ENCODE measurements at places on chromosomes 5 and 9. TPM values are rescaled to one million over a fixed set of nuclear protein-coding genes. Genes with fewer than 3 reads are reported as not detected.

GRCh38 chr5:24477958-24478357 lies 166.8 kb downstream of the CDH10 start:
- DNase-seq: no peak
- no peaks in the 10 kb centered on the region for H3K4me1 ChIP-seq
- no peak overlapping the region for H3K27ac ChIP-seq

- H3K4me1 ChIP-seq: peaks cover 11% of the 10 kb centered on the region
- H3K27ac ChIP-seq: peak overlapping the region; percentile 77
- no peak overlapping the region for H3K4me3 ChIP-seq
- DNase-seq: no peak
- H3K36me3 ChIP-seq: peaks cover 14% of the 10 kb centered on the region
These were observed 27.0 kb downstream of the SKP1 start for GRCh38 chr5:134149571-134150303.

Gene BTNL3
- total RNA-seq: not detected

Gene LIFR
- 33.4 TPM for total RNA-seq

GRCh38 chr9:127096208-127096607 lies 26.2 kb downstream of the ANGPTL2 start:
- H3K27ac ChIP-seq: no peak overlapping the region
- no peaks in the 10 kb centered on the region for H3K36me3 ChIP-seq
- H3K27me3 ChIP-seq: no peaks in the 10 kb centered on the region
- DNase-seq: no peak
- no peaks in the 10 kb centered on the region for H3K4me1 ChIP-seq
- no peak overlapping the region for H3K4me3 ChIP-seq

Gene CBY3
- not detected for total RNA-seq

Gene TMED9
- 161 TPM for total RNA-seq

Gene CNTNAP3
- 1.6 TPM for total RNA-seq

DNA sequence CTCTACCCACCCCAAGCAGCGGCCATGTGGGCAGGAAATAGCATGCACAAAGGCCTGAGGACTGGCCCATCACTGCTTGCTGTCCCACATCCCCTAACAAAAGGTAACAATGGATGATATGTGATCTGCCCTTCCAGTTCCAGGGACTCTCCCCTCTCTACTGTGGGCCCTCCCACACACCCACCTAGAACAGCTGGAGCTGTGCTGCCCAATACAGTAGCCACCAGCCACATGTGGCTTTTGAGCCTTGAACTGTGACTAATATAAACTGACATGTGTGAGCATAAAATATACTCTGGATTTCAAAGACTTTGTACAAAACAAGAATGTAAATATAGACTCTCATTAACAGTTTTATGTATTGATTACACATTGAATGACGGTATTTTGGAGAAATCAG lies 78.1 kb downstream of the C5orf15 start:
- H3K4me3 ChIP-seq: no peak overlapping the region
- no peaks in the 10 kb centered on the region for H3K36me3 ChIP-seq
- peaks cover 2% of the 10 kb centered on the region for H3K4me1 ChIP-seq
- H3K27me3 ChIP-seq: peaks cover 20% of the 10 kb centered on the region

Gene FPGS
- total RNA-seq: 78.4 TPM

GRCh38 chr5:124206540-124206939 lies 539.9 kb downstream of the ZNF608 start:
- DNase-seq: no peak
- no peak overlapping the region for H3K4me3 ChIP-seq
- H3K27ac ChIP-seq: no peak overlapping the region
- peaks cover 15% of the 10 kb centered on the region for H3K36me3 ChIP-seq
- no peaks in the 10 kb centered on the region for H3K27me3 ChIP-seq
- H3K4me1 ChIP-seq: peaks cover 6% of the 10 kb centered on the region

DNA sequence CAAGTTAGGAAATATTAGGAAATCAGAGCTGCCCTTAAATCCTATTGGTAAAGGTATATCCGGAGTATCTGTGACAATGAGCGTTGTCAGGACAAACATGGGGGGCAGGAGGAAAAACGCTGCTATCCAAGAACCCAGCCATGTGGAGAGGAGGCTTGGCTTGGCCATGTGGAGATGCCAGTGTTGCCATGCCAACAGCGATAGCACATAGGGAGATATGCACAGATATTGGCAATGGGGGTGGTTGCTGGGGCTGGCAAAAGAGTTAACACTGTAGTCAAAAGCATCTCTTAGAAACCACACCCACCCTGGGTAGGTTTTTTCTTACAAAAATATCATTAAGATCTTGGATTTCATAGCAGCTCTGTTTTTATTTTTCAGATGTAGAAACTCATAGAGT lies 106.4 kb upstream of the ASTN2 start:
- peaks cover 5% of the 10 kb centered on the region for H3K27me3 ChIP-seq
- H3K4me3 ChIP-seq: no peak overlapping the region
- no peak overlapping the region for H3K27ac ChIP-seq
- no peaks in the 10 kb centered on the region for H3K36me3 ChIP-seq
- no peak for DNase-seq
- peaks cover 9% of the 10 kb centered on the region for H3K4me1 ChIP-seq

GRCh38 chr5:80116465-80116864 lies 81.3 kb downstream of the THBS4 start:
- H3K36me3 ChIP-seq: peaks cover 24% of the 10 kb centered on the region
- peak overlapping the region; percentile 80 for H3K27ac ChIP-seq
- H3K4me3 ChIP-seq: no peak overlapping the region
- H3K4me1 ChIP-seq: peaks cover 32% of the 10 kb centered on the region
- no peaks in the 10 kb centered on the region for H3K27me3 ChIP-seq

Gene NPDC1
- 73.2 TPM for total RNA-seq

- DNase-seq: no peak
- H3K4me1 ChIP-seq: no peaks in the 10 kb centered on the region
- H3K36me3 ChIP-seq: no peaks in the 10 kb centered on the region
- no peaks in the 10 kb centered on the region for H3K27me3 ChIP-seq
These were observed 8.5 kb downstream of the HCN1 start for GRCh38 chr5:45687701-45688100.

DNA sequence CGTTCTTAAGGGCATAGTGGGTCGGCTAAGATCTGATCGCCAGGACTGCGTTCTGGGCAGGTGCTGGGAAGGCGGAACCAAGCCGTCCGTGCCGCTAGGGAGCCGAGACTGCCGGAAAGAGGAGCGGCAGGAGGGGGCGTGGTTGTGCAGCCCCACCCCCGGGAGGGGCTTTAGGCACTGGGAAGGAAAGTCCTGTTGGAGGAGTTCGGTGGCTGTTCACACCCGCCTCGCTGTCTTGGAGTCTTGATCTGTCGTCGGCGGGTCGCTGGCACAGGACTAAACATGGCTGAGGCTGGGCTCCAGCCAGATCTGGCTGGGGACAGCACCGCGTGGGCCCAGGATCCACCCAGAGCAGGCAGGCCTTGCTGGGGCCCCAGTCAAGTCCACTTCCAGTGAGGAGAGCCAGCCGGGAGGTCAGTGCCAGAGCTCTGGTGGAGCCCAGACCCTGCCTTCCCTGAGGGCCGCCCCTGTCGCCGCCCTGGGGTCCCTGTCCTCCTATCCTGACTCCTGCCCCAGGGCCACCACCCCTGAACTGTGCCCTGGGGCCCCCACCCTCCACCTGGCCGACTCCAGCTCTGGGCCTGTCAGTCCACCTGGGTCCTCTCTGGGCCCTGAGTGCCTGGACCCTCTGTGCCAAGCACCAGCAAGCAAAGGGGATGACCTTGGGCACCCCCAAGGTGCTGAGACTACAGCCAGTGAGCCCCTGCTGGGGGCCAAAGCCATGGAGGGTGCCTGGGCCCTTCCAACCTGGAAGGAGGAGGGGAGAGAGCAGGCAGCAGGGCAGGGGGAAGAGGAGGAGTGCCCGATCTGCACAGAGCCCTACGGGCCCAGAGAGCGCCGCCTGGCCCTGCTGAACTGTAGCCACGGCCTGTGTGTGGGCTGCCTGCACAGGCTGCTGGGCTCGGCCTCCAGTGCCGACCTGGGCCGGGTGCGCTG lies 4.5 kb downstream of the RNF208 start:
- no peak overlapping the region for H3K27ac ChIP-seq
- peaks cover 3% of the 10 kb centered on the region for H3K36me3 ChIP-seq
- peaks cover 10% of the 10 kb centered on the region for H3K4me1 ChIP-seq
- H3K27me3 ChIP-seq: no peaks in the 10 kb centered on the region
- no peak overlapping the region for H3K4me3 ChIP-seq

Gene C5orf34
- total RNA-seq: 4.8 TPM

GRCh38 chr5:178236126-178236525 lies 3.5 kb upstream of the PHYKPL start:
- no peaks in the 10 kb centered on the region for H3K27me3 ChIP-seq
- H3K4me3 ChIP-seq: no peak overlapping the region
- no peak overlapping the region for H3K27ac ChIP-seq
- peaks cover 1% of the 10 kb centered on the region for H3K36me3 ChIP-seq

GRCh38 chr5:107553117-107553555 lies 117.6 kb downstream of the EFNA5 start:
- no peaks in the 10 kb centered on the region for H3K27me3 ChIP-seq
- no peaks in the 10 kb centered on the region for H3K36me3 ChIP-seq
- no peak overlapping the region for H3K27ac ChIP-seq
- H3K4me3 ChIP-seq: no peak overlapping the region

- H3K4me3 ChIP-seq: no peak overlapping the region
- DNase-seq: no peak
- H3K4me1 ChIP-seq: peaks cover 8% of the 10 kb centered on the region
- no peaks in the 10 kb centered on the region for H3K36me3 ChIP-seq
These were observed 11.3 kb downstream of the TMEM250 start for GRCh38 chr9:136107155-136107952.

Data from progenitor cell of endocrine pancreas (in vitro differentiated cells).